Ascending aorta (tissue), 2 donors: ENCODE measurements at places on chromosomes 6 and 20. TPM values are rescaled to one million over a fixed set of nuclear protein-coding genes. Genes with fewer than 3 reads are reported as not detected.

The SLC22A16 gene
- not detected for total RNA-seq

The ZBP1 gene
- total RNA-seq, result not detected

The BMP5 gene
- not detected for total RNA-seq

DNA sequence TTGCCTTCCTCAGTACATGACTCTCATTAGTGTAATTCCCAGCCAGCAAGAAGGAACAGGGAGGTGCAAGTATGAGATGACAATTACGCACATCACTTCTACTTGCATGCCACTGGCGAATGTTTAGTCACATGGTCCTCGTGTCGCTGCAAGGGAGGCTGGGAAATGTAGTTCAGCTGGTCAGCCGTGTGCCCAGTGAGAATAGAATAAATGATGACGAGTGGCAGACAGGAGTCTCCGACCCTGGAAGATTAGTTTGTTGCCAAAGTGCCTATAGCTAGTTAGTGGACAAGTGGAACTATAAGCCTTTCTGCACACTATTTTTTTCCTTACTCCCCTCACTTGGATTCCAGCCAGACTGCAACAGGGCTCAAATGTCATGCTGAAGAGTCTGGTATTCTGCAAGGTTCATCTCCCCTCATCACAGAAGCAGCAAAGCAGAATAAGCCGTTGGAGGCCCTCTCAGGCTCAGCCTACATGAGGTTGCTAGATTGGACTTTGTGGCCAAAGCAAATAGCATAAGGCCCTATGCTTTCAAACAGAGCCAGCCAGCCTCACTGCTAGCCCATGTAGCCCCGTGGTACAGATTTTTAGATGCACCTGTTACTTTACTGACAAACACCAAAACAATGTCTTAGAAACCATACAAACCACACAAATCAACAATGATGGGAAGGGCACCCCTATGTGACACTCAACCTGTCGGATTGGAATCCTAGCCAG, 9.7 kb downstream of the LINC00237 start:
- no peak for DNase-seq

DNA sequence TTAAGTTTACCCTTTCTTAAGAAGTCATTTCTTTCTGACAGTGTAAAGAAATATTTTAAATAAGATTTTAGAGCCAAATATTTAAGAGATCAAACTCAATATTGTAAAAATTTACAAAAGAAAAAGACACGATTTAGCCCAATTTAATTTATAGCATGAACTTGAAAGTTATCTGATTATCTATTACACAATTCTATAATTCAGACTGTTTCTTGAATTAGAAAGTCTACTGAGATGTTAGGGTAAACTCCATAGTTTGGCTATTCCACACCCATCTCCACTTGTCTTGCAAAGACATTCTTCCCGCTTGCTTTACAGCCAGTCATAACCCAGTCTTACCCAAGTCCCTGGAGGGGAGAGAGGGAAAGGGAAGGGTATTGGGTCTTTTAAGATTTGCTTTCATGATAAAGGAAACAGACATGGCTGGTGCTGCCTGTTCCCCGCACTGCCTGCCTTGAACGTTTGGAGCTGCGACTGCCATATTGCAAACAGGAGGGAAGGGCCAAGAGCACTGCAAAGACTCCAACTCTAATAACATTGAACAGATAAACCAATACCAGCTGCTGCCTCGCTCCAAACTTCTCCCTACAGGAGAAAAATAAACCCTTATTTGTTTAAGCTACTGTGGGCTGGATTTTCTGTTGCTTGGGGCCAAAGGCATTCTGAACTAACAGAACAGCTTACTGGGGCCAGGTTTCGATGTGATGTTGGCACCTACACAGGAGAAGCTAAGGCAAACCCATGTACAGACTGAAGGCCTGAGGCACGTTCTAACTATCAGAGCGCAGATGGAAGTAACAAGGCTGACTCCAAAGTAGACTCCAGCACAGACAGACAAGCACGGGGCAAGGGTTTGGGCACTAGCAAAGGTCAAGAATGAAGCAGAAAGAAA, 552.3 kb upstream of the JARID2 start:
- DNase-seq, result no peak

- DNase-seq, result no peak
Observed at GRCh38 chr20:63807654-63808053, 23.4 kb downstream of the ZBTB46 start.

DNA sequence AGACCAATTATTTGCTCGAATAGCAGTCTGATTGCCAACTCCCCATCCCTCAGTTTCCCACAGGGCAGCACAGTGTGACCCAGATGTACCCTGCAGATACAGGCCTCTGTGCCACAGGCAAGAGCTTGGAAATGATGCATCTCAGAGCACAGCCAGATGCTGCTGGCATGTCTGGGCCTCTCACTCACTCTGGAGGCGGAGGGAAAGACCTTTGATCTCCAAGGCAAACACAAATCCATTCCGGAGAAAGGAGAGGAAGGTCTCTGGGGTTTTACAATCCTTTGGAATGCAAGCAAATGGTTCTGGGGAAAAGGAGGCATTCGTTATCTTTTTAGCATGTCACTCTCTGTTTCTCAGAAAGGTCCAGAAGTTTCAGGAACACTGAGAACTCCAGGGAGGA, 74.2 kb downstream of the RIOK1 start:
- DNase-seq, result no peak

DNA sequence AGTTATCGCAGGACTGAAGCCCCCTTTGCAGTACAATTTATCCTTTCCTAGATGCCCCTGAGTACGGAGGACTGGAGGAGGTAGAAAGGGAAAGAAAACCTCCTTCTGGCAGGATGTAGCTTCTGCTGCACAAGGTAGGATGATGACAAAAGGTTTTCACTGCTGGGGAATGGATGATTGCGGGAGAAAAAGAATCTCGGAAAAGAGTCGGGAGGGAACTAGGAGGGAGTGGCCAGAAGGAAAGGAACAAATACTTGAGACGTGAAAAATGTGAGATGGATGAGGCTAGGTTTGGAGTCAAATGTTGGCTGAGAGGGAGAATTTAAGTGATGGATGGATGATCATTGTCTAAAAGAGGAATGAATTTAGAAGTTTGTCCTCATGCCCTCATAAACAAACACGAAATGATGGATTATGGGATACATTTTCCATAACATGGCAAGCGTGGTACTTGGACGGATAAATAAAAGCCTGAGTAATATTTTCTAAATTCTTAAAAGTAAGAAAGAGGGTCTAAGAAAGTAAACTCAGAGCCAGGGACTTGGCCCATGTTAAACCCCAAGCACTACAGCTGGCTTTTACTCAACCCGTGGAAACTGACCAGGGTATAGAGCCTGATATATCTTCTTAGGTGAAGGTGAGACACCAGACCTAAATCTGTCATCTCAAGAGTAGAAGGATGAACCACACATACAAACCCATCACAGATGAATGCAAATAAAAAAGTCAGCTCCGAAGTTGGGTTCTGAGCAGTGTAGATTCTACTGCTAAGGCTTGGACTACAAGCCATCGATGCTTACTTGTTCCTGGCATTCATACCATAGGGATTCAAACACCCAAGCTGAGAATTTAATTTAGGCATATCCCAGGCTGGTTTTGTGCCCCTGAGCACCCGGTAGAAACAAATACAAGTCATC, 72.4 kb downstream of the HFE start:
- DNase-seq, result no peak

DNA sequence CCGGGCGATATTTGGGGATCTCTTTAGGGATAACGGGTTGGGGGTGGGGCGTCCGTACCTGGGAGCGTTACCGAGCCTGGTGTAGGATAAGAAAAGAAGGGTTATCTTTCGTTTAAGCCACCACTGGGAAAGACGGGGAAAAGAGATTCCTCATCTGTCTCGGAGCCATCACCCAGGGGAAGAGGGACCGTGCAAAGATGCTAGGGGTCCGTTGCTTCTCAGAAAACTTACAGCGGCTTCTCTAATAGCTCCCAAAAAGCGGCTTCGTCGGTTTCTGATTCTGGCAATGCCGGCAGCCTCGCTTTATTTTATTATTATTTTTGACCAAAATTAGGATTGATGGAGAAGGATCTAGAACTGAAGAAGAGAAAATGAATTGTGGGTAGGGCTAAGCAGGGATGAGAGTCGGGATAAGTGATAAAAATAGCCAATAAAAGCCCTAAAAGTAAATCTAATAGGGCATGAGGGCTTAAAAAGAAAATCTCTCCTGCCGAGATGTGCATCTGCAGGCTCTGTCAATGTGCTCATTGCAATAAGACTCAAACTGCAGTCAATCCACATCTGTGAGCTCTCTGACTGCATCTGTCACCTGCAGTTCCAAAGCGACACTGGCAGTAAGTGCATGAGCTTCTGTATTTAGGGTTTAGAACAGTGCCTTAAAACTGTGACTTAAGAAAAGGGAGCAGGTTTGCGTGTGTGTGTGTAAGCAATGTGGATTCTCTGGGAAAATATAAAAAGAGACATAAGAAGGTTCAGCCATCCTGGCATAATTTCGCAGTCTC, 801 bp downstream of the TBPL1 start:
- no peak for DNase-seq
